MM.1S (cell line): ENCODE measurements at places on chromosomes 4 and X.

DNA sequence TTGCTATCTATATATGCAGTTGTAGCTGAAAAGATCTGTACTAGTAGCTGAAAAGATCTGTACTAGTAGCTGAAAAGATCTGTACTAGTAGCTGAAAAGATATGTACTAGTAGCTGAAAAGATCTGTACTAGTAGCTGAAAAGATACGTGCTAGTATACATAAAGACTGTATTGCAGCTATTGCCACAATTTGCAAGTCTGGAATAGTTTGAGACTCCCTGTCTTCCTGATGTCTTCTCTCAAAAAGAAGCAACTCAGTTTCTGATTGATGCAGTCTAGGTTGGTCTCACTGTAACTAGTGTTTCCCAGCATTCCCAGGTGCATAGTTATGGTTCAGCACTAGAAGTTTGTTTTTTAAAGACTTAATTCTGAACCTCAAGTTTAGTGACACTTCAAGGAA, 15.0 kb downstream of the SLAIN2 start:
- DNase-seq: no peak

- no peak for DNase-seq
Measured at GRCh38 chr4:163911891-163912290, 417.4 kb downstream of the TMA16 start.

DNA sequence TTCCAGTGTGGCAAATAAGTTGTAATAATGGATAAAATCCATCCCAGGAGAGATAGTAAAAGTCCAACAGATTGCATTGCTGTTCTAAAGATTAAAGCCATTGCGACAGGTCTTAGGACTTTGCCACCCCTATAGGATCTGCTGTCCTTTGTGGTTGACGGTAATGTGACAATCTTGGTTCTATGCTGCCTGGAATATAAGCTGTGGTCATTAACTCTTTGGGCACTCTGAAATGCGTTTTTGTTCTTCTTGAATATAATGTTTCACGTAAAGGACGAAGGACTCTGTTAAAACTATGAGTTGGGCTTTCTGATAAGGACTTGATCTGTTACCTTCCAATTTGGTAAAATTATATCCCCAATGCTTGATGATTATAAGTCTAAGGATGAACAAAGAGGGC, at the start of gene CLDN24:
CLDN24 (minus strand) TSS at position 101 of the 400 bp plus-strand sequence; CDS start at position 101, 0 bp downstream.
- DNase-seq: no peak

DNA sequence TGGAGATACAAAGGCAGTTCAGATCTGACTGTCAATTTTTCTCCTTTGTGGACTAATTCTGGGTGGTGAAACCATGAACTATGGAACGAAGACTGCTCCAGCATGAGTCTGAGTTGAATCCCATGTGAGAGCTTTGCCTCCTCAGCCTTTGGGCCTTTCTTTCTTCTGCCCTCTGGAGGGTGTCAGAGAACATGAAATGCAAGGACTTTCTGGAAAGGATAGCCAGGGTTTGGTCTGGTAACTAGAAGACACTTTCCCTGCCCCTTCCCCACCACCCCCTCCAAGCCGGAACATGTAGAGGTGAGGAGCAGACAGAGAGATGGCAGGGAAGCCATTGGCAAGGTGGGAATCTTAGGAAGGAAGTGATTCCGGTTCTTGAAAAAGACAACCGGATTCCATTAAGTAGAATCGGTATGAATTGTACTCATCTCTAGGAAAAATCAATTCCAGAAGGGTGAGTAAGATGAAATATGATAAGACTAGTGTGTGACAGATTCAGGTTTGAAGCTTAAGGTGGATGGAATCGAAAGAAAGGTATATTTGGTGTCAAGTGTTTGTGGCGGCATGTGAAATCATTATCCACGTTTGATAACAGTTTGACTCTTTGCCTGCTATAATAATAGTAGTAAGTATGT, 19.0 kb downstream of the FHL1 start:
- DNase-seq: no peak

GRCh38 chr4:78629991-78630541, 78.5 kb downstream of the ANXA3 start:
- DNase-seq: no peak

DNA sequence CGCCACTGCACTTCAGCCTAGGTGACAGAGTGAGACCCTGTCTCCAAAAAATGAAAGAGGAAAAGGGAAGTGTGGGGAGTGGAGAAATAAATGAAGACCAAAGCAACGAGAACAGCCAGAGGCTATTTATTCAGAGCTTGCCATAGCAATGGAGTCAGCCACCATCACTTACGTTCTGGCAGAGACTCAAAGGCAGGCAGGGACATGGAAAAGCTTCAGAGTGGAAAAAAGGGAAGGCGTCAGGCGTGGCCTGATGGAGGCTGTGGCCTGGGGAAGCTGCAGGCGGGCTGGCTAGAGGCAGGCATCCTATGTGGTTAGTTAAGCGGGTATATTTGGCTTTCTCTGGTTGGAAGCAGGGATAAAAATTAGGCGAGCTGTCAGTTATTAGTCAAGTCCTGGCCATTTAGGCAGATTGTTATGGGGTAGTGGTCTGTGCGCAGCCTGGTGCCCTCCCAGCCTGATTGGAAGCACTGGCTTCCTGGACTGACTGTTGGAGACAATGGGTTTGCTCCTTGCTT, 73.3 kb downstream of the DCTD start:
- DNase-seq: no peak

GRCh38 chr4:38867478-38868058, at the start of gene FAM114A1:
TSS of gene FAM114A1 (plus strand) at chr4:38867806. CDS start at chr4:38878079, 10,273 bp downstream.
- peak; percentile 73 for DNase-seq
